ENCODE measurements at places on chromosomes 4 and X.

DNA sequence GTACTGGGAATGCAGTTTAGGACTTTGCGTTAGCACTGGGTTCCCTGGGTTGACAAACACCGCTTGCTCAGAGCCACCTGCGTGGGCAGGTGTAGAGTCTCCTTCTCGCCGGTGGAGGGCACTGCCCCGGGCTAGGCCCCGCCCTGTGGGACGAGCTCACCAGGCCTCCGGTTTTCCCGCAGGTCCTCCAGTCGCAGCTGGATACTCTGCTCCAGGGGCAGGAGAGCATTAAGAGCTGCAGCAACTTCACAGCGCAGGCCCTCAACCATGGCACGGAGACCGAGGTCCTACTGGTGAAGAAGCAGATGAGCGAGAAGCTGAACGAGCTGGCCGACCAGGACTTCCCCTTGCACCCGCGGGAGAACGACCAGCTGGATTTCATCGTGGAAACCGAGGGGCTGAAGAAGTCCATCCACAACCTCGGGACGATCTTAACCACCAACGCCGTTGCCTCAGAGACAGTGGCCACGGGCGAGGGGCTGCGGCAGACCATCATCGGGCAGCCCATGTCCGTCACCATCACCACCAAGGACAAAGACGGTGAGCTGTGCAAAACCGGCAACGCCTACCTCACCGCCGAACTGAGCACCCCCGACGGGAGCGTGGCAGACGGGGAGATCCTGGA lies 49.2 kb upstream of the MND1 start:
- DNase-seq, result no peak

- no peak for DNase-seq
These were observed 59.7 kb downstream of the HTT start for GRCh38 chr4:3134201-3134600.

DNA sequence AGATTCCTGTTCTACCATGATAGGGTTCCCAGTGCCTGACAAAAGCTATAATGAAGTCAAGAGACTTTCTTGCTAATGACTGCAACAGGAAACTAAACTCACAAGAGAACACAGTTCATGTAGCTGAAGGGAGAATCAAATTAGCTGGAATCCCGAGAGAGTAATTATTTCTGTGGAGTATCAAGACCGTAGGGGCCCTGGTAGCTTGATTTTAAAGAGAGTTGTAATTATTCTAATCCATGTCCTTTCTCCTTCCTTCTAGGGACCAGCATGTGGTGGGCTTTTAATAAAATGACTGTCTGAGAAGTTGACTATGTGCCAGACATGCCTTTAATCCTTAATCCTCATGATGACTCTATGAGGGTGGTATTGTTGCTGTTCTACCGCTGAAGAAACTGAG lies 1.7 kb upstream of the TRPC5OS start:
- no peak for DNase-seq

- no peak for DNase-seq
These were observed 128.1 kb downstream of the LAS1L start for GRCh38 chrX:65406532-65406931.

DNA sequence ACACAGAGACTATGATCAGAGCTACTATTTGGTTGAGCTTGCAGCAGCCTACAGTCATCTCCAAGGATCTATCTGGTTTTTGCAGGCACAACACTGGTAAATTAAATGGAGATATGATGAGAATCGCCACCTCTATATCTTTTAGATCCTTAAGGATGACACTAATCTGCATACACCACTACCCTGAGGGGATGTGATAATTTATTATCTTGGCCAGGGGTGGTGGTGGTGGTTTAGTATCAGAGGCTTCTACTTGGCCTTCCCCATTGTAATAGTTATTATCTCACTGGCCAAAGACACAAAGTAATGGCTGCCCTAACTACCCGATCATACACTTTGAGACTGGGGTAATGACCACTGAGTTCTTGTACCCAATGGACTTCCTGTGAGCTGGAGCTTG lies 21.2 kb downstream of the CCDC160 start:
- no peak for DNase-seq

- no peak for DNase-seq
These were observed 183.4 kb upstream of the MAP3K15 start for GRCh38 chrX:19698691-19699090.

DNA sequence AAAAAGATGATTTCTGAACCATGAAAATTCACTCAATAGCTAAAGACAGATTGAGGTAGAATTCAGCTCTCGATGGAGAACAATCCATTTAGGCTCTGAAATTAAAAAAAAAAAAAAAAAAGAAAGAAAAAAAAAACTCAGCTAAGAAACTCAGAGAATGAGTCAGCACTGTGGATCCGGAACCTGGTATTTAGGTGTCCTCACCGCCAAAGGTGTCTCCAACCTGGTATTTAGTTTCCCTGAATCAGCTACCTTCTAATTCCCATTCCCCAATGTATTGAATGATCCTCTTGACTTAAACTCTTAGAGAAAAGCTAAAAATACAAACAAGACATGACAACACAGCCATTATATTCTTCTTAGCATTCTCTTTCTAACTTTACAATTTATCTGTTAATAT lies 150.3 kb upstream of the RASGEF1B start:
- no peak for DNase-seq

- DNase-seq, result no peak
These were observed 111.9 kb upstream of the CBR4 start for GRCh38 chr4:169121861-169122382.

- no peak for DNase-seq
These were observed 110.3 kb upstream of the ZXDB start for GRCh38 chrX:57481514-57481913.

- DNase-seq, result no peak
These were observed 3.9 kb upstream of the SULT1B1 start for GRCh38 chr4:69764311-69764710.
